Astrocyte (in vitro differentiated cells and primary cell): ENCODE measurements at places on chromosomes 6 and 20.

- DNase-seq: no peak
These were observed 509.4 kb downstream of the KIF16B start for GRCh38 chr20:16063881-16064280.

DNA sequence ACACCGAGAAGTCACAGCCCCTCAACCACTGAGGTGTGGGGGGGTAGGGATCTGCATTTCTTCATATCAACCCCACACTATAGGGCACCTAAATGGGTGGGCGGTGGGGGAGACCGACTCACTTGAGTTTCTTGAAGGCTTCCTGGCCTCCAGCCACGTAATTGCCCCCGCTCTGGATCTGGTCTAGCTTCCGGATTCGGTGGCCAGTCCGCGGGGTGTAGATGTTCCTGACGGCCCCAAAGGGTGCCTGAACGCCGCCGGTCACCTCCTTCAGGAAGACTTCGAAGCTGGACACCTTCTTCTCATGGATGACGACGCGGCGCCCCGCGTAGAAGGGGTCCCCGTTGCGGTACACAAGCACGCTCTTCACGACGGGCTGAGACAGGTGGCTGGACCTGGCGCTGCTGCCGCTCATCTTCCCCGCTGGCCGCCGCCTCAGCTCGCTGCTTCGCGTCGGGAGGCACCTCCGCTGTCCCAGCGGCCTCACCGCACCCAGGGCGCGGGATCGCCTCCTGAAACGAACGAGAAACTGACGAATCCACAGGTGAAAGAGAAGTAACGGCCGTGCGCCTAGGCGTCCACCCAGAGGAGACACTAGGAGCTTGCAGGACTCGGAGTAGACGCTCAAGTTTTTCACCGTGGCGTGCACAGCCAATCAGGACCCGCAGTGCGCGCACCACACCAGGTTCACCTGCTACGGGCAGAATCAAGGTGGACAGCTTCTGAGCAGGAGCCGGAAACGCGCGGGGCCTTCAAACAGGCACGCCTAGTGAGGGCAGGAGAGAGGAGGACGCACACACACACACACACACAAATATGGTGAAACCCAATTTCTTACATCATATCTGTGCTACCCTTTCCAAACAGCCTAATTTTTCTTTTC lies at the start of gene DCDC2:
TSS of gene DCDC2 (minus strand) at position 724 of the 883 bp plus-strand sequence. CDS start at position 415, 309 bp downstream.
- peak; percentile 22 for DNase-seq

GRCh38 chr6:79168695-79168980 lies 65.8 kb downstream of the HMGN3 start:
- DNase-seq: peak; percentile 72

GRCh38 chr6:97427648-97428047 lies 144.6 kb upstream of the MMS22L start:
- DNase-seq: no peak

GRCh38 chr20:561437-562231 lies 18.0 kb upstream of the CSNK2A1 start:
- DNase-seq: peak; percentile 32

DNA sequence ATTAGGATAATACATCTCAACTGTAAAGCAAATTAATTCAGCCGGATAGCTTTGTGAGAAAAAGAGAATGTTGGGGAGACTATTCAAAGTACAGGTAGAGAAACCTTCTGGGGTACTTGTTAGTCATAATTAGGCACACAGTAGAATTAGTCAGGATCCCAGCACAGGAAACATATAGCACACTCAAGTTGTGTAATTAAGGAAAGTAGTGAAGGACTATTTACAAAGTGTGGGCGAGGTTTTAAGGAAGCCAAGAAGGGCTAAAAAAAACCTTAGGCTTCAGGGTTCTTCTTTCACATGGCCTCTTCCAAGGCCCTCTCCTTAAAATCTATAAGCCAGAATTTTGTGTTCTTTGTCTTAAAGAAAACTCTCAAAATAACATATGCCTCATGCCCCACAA lies 126.7 kb downstream of the RTN4IP1 start:
- no peak for DNase-seq

- DNase-seq: peak; percentile 74
These were observed 75.1 kb downstream of the COL12A1 start for GRCh38 chr6:75130784-75131183.

DNA sequence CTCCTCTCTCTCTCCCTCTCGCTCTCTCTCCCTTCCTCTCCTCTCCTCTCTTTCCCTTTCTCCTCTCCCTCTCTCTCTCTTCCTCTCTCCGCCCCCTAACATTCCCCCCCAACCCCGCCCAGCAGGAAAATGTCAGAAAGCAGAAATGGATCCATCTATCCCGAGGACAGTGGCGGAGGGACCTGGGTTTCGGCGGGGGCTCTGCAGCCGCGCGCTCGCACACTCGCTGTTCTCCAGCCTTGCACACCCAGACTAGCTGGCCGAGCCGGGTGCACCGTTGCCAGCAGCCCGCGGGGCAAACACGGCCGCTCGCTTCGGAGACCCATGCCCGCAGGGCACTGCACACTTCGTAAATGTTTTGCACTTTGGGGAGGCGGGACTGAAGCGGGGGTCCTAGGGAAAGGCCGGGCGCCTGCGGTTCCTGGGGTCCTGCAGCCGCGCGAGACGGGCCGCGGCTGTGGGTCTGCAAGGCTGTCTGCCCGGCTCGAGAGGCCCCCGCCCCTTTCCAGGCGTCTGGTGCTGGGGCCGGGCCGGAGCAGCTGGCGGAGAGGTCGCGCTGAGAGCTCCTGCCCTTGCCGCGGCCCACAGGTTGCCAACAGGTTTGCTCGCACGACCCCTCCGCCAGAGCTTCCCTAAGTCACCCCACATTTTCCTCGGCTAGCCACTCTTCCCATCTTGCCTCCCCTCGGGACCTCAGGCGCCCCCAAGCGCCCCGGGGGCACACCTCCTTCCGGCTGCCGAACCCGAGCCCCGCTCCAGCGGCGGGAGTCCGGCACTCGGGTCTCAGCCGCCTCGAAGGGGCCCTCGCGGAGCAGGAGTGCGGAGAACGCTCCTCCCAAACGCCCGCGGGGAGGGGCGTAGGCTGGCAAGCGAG lies 818 bp upstream of the MDGA1 start:
- peak; percentile 2 for DNase-seq

- DNase-seq: no peak
These were observed 118.1 kb downstream of the RWDD2A start for GRCh38 chr6:83311231-83311630.

- DNase-seq: no peak
These were observed 58.3 kb downstream of the GNAS-AS1 start for GRCh38 chr20:58792426-58792825.

DNA sequence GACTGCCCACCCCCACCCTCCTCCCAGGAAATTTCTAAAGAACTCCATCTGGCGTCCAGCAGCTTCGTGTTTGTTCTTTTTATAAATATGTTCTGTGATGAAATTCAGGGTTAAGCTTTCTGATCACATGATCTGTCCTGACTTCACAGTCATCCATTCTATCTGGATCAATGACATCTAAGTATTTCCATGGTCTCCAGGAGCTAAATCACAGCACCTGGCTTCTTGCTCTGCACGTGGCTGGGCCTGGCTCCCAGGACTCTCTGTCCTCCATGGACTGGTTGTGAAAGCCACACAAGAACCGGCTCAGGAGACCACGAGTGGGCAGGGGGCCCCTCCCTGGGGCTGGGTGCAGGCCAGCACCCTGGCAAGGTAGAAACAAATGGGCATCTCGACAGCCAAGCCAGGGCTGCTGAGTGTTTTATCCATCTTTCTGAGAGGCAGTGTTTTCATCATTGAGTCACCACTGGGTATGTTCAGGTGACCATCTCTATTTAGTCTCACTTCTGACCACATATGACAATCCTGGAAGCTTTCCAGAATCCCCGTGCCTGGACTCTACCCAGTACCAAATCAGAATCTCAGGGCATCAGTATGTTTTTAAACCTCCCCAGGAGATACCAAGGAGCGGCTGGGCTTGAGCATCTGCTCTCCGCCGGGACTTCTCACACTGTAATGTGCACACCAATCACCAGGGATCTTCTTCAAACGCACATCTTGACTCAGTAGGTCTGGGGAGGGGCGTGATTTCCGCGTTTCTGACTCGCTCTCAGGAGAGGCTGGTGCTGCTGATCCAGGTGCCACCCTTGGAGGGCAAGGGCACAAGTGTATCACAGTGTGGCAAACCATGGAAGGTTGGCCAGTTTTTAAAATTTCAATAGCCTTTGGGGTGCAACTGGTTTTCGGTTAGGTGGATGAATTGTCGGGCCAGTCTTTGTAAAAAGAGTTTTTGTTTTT lies 31.6 kb upstream of the PXDC1 start:
- no peak for DNase-seq

- DNase-seq: peak; percentile 48
These were observed 1.9 kb downstream of the RRBP1 start for GRCh38 chr20:17679941-17680835.

DNA sequence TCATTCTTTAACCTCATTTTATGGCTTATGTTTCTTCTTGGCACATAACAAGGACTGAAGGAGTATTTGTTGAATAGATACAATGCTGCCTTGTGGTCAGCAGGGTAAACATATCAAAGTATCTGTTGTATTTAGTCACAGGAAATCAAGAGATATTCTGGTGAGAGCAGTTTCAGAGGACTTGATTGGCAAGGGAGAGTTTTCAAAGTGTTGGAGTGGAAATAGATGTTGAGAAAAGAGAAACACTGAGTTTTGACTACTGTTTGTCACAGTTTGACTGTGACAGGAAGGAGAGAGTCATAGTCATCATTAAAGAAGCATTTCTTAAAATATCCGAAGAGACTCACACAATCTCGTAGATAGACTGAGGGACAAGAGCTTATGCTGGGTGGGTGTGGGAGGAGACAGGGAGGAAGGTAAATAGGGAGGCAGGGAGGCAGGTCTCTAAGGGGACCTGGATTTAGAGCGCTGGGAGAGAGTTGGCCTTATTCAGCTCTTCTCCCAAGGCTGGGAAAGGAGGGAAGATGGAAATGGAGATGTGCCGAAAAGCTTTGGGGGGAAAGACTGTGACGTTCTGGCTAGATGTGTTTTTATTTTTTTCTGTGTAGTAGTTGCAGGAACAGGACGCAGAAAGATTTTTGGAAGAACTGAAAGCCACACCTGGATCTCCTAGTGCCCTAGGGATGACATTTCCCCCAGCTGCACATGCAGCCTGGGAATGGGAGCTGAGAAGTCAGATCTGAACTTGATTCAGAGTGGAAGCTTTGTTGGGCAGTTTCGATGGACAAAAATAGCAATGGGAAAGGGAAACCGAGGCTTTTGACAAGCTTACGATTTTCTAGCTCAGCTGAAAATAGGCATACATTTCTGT lies 65.0 kb upstream of the IFNGR1 start:
- no peak for DNase-seq

DNA sequence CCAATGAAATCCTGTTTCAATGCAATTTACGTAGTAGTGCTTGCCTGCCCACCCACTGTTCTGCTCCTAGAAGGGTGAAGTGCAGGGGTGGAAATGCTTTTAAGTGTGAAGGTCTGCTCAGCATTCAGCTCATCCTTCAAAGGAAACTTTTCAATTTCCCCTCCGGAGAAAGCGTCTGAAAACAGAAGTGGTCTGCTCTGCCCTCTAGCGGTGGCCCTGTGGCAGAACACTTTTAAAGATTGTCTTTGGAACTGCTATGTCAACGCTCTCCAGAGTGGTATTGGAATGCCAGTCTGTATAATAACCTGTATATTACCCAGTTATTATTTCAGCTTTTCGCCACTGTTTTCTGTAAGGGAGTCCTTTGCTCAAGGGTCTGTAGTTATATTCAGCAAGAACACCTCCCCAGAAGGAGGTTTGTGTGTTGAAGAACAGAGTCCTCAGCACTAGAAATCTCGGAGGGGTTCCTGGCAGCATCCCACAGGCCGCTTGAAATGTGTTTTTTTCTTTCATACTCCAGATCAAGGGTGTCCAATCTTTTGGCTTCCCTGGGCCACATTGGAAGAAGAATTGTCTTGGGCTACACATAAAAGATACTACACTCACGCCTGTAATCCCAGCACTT lies 63.1 kb upstream of the KLHL31 start:
- DNase-seq: no peak

DNA sequence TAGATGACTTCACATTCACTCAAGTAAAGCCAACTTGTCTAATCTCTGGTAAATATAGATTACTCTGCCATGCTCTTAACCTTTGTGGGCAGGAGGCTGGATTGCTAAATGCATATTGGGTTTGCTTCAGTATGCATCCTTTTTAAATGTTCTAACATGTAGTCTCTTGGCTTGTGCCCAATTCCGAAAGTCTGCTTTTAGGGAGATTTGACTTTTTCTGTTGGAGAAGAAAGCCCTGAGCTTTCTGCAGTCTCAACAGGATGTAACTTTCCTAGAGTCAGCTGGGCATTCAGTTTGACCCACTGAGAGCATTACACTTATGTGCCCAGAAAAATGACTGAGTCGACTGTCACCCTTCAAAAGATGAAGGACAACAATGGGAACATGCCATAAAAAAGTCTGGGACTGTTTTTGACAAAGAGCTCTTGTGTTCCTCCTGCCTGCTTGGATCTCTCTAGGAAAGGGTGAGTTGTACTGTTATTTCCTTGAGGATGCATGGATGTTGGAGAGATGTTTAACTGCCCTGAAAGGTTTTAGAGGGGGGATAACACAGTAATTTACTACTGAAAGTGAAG lies 299.4 kb downstream of the ZFAND3 start:
- DNase-seq: no peak

DNA sequence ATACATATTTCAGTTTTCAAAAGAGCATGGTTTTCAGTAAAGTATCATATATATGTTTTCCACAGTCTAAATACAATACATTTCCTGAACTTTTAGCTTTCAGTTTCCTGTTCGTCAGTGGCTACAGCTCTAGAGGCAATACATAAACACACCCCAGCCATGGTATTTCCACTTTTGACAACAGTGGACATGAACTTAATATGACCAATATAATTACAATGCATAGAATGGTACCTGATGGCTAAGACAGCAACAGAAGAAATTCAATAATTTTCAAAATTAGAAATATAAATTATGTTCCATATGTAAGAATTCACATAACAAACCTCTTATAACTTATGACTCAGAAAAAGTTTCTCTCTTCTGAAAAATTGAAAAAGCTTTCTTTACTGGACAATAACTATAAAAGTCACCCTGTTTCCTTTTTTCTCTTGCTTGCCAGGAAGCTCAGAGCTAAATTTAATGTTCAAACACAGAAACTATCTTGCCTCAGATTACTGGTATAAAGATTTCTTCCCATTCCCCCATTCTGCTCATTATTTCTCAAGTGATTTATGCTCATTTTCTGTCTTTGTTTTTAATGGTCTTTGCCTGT lies 19.2 kb downstream of the FKBP5 start:
- no peak for DNase-seq

DNA sequence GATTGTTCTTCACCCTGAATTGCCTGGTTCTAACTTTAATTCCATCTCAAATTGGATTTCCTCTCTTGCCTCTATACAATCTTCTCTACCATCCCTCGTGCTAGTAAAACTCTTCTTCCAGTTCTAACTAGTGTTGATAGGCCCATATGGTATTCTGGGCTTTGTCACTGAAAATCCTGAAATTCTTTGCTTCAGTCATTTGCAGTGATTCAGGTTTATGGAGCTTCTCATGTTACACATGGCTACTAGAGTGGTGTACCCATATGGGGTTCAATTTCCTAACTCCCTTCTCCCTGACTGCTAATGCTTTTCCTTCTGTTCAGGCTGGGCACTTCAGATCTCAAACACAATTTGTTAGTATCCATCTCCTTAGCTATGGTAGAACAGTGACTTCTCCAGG lies 956.6 kb downstream of the KIF16B start:
- no peak for DNase-seq
